GM19239 (cell line): ENCODE measurements at places on chromosomes 2 and 18.

DNA sequence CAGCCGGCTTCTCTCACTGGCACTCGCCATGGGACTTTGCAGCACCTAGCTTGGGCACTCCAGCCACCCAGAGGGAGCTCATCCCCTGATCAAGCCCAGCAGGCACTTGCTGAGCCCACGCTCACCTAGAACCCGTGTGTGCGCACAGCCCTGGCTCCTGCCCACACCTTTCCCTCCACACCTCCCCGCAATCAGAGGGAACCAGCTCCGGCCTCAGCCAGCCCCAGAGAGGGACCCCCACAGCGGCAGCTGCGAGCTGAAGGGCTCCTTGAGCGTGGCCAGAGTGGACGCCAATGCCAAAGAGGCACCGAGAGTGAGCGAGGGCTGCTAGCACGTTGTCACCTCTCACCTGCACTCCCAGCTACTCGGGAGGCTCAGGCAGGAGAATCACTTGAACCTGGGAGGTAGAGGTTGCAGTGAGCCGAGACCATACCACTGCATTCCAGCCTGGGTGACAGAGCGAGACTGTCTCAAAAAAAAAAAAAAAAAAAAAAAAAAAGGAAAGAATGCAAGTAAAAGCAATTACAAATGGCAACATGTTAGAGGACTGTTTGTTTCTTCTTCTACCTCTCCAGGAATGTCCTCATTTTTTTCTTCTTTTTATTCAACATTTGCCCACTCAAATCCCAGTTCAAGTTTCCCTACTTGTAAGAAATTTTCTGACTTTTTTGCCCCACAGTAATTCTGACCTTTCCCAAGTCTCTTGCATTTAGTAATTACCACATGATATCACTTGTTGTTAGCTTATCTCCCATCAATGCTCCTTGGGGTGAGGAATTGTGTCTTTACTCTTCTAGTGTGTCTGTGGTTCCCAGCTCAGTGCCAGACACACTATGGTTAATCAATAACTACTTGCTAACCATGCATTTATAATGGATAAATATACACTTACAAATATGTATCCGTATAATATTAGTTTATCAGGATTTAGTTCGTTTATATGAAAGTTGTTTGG, 40.6 kb upstream of the ST3GAL5 start:
- no peak for DNase-seq

DNA sequence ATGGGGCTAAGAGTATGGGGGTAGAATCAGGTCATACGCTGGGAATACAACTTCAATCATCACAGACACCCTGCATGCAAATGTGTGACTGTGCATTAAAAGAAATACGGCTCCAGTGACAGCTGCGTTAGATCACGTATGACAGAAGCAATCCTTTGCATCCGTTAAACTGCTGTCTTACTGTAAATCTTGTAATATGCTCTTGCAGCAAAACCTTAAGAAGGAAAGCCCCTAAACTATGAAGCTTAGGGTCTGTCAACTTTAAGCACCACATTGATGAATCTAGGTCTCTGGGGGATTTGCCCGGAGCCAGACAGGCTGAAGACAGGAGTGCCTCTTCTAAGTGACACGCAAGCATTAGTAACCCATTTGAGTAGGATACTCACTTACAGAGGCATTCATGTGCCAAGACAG, 84.7 kb upstream of the EML6 start:
- no peak for DNase-seq

GRCh38 chr2:113084249-113085000, 16.7 kb downstream of the IL1F10 start:
- DNase-seq: no peak

DNA sequence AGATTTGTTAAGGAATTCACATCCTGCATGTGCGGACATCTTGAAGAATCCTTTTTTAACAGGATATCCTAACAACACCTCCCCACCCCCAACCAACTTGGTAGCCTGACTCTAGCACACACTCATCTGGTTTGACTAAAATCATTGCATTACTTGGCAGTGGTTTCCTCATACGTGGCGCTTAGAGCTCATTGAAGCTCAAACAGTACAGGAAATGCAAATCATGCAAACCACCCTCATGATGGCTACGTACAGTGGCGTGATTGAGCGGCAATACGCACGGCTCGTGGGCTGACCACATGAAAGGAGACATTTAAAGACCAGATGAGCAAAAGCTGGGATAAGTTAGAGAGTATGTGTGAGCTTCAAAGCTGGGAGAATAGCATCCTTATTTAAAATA, 336.2 kb downstream of the ZEB2 start:
- DNase-seq: peak; percentile 17

DNA sequence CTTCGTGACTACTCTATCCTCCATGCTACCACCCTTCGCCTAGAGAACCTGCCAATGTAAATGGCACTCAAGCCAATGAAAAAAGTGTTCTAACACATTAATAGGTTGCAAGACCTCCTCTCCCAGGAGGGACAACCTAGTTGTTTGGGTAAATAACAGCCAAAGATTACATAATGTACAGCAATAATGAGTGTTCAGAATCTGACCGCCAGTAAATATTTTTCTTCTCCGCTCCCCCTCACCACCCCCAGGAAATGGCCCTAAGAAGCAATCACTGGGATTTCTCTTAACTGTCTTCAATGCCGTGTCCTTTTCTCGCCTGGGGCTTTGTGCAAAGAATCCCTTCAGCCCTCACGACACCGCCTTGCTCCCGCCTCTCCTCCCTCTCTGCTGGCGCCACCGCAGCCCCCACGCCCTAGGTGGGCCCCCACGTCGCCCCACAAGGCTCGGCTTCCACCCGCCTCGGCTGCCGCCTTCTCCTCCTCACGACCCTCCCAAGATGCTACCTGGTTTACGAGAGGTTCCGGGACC, 458 bp downstream of the HYCC2 start:
- DNase-seq: no peak
